ENCODE measurements at places on chromosomes 1 and 21.

GRCh38 chr21:30437010-30437565, 3.0 kb upstream of the KRTAP15-1 start:
- DNase-seq = no peak

DNA sequence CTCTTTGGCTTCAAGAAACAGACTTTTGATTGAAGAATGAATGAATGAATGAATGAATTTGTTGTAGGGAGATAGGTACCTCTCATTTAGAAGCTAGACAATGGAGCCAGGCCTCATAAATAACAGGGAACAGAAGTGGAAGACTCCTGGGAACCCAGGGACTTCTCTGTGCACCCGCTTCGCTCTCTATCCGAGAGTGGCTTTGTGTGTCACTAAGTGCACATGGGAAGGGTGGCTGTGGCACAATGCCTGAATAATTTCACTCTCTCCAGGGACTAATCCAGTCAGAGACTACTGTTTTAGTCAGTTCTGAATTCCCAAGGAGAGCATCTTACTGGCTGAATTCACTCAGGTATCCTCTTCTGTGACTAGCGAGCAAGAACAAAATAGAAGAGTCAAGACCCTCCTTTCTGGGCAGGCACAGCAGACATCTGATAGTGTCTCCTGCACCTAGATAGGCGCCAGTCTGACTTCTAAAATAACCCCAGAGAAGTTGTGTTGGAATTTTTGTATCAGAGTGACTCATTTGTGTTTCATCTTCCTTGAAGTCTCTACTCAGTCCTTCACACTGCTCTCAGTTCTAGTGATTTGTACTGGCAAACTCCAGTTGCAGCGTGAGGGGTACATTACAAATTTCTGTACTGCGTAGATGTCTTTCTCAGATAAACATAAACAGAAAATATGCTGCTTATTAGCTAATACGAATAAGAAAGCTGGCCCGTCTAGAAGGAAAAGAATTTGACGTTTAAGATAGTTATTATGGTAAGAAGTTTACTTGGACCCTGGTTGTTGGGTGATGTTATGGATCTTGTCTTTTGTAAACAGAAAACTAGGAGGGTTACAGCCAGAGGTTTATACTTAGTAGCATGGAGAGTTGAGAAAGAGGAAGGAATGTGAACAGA, 34.0 kb downstream of the BACH1 start:
- DNase-seq = peak; percentile 62

- DNase-seq = peak; percentile 78
Observed at GRCh38 chr21:34983680-34984086, 65.4 kb downstream of the RUNX1 start.

DNA sequence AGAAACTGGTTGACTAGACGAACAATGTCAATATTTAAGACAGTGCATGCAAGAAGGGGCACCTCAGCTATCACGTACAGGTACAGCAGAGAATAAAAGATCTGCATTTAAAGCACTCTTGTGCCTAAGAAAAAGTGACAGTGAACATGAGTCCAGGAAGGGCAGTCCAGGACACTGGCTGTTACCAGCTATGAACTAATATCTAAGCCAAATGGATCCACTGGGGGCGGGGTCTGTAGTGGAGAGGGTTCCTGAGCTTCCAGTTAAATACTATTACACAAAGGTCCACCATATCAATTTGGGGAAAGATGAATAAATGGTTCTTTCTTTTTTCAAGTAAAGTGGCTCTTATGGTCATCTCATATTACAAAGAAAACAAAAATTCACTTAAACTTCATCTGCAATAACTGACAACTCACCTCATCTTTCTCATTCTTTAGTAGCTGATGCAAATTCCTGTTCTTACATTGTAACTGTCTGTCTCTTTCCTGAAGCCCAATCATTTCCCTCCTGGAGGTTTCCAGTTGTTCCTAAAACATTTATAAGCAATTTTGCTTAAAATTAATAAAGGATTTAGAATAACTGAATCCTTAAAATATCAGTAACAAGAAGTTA, 24.5 kb downstream of the SSX2IP start:
- no peak for DNase-seq

- DNase-seq = peak; percentile 68
Observed at GRCh38 chr1:212699104-212699624, 476 bp downstream of the BATF3 start.

- DNase-seq = no peak
Observed at GRCh38 chr1:111471012-111471411, 2.8 kb upstream of the C1orf162 start.
